Osteoblast (primary cell): ENCODE measurements at places on chromosomes 16 and 17. TPM values are rescaled to one million over a fixed set of nuclear protein-coding genes. Genes with fewer than 3 reads are reported as not detected.
A peak's percentile ranks its signal among the peaks of the same experiment; 100 is the strongest.

DNA sequence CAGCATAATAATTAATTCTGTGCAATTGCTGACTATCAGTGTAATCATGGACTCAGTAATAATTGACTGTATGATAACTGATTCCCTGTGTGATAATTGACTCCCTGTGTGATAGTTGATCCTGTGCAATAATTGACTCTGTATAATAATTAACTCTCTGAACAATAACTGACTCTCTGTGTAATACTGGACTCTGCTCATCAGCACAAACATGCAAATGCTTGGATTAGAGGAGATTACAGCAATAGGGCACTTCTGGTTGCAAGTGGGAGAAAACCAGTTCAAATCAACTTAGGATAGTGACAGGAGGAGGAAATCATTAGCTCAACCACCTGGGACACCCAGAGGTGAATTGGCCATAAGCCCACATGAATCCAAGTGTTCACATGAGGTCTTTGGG, 582.1 kb downstream of the RBFOX1 start:
- DNase-seq: no peak
- no peaks in the 10 kb centered on the region for H3K27me3 ChIP-seq
- no peak overlapping the region for H3K4me3 ChIP-seq
- no peaks in the 10 kb centered on the region for H3K4me1 ChIP-seq
- H3K27ac ChIP-seq: no peak overlapping the region

DNA sequence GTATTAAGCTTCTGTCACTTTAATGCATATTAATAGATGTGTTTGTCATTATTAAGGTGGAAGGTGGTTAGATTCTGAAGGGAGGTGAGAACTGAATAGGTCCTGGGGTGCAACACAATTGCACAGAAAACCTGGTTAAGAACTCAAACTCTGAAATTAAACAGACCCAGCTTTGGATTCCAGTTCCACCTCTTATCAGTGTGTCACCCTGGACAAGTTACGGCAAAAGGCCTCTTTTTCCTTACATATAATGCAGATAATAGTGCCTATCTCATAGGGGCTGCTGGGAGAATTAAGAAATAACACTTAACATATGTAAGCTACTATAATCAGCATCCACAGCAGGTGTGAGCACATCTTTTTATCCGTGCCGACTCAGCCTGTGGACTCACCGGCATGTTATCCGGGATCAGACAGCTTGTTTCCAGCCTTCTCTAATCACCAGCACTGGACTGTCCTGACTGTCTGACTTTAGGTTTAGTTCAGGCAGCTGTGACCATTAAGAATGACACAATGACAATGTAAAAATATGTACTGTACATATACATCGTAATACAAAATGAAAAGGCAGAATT, 31.4 kb downstream of the TEX2 start:
- H3K27ac ChIP-seq: peak overlapping the region; percentile 66
- H3K4me1 ChIP-seq: peaks cover 22% of the 10 kb centered on the region
- H3K4me3 ChIP-seq: no peak overlapping the region
- H3K36me3 ChIP-seq: no peaks in the 10 kb centered on the region
- DNase-seq: no peak
- H3K27me3 ChIP-seq: no peaks in the 10 kb centered on the region

DNA sequence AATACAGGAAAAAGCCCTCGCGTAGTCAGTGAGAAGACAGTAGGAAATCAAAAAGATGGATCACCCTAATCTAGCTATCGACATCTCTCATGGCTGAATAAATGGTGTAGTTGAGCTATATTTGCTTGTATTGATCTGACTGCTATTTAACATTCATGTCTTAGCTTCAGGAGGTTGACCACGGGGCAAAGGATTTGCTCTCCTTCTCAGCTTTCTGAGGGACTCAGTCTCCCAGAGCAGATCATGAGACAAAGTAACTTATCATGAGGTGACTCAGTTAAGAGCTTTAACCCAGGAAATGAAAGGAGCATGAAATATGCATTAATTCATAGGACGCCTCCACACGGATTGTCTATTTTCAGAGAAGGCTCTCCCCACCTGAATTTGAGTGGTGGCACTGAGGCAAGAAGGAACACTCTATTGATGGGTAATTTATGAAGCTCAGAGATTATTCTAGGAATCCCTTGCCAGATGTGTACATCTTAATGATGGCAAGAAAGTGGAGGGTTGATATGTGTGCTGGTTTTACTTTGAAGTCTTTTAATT, 608 bp downstream of the RBFOX1 start:
- H3K4me3 ChIP-seq: no peak overlapping the region
- H3K27ac ChIP-seq: no peak overlapping the region
- no peaks in the 10 kb centered on the region for H3K27me3 ChIP-seq
- no peak for DNase-seq
- H3K36me3 ChIP-seq: no peaks in the 10 kb centered on the region

DNA sequence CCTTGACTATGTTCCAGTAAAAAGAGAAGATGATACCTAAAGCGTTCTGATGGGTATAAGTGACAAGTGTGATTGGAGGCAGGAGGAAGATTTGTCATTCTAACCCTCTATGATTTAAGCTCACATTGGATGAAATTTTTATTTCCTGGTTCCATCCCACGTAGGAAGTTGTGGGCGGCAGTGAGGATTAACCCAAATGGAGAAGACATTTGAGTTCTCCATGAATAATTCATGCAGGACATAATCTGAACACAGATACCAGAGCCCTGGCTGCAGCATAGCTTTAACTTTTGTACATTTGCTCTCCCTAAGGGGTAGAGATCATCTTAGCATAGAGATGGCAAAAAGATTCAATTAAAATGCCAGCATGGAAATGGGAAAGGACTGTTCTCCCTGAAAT, 146.3 kb downstream of the SLC39A11 start:
- H3K4me1 ChIP-seq: no peaks in the 10 kb centered on the region
- no peak overlapping the region for H3K4me3 ChIP-seq
- H3K36me3 ChIP-seq: no peaks in the 10 kb centered on the region
- no peaks in the 10 kb centered on the region for H3K27me3 ChIP-seq
- no peak overlapping the region for H3K27ac ChIP-seq

- H3K36me3 ChIP-seq: no peaks in the 10 kb centered on the region
- DNase-seq: no peak
- no peak overlapping the region for H3K27ac ChIP-seq
- peaks cover 3% of the 10 kb centered on the region for H3K4me1 ChIP-seq
- no peak overlapping the region for H3K4me3 ChIP-seq
Measured at GRCh38 chr16:50238314-50238713, 28.0 kb upstream of the ADCY7 start.

- H3K4me3 ChIP-seq: peak within 1 kb of the TSS; percentile 85
- peak; percentile 97 for DNase-seq
- no peaks in the 10 kb centered on the region for H3K27me3 ChIP-seq
- peaks cover 37% of the 10 kb centered on the region for H3K4me1 ChIP-seq
Measured at GRCh38 chr17:66301864-66302741, at the start of gene PRKCA. TSS of gene PRKCA (plus strand) at chr17:66302613.

DNA sequence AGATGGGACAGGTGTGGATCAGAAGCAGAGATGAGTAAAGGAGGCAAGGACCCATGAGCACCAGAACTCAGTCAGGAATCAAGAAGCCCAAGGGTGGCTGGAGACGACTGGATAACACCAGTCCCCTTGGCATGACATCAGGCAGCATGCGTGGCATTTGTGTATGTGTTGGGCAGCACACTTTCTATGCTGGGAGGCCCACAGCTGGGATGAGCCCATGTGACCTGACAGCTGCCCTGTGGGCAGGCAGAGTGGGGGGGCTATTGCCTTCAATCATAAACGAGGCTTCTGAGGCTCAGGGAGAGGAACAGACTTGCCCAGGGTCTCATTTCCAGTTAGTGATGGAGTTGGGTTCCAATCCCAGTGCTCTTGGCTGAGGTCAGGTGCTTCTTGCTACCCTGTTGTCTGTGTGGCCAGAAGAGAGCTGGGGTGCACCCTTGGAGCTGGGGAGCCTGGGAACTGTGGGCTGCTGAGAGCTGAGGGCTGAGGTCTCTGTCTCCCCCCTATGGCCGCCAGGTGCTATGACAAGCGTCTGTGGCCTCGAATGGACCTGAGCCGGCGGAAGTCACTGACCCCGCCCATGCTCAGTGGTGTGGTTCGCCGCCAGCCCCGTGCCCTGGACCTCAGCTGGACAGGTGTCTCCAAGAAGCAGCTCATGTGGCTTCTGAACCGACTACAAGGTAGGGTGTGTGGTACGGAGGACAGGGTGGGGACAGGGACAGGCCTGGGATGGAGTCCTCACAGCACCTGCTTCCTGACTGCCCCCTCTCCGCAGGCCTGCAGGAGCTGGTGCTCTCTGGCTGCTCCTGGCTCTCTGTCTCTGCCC, 7.1 kb upstream of the ORAI3 start:
- H3K4me1 ChIP-seq: peaks cover 5% of the 10 kb centered on the region
- peak; percentile 97 for DNase-seq
- no peaks in the 10 kb centered on the region for H3K27me3 ChIP-seq
- H3K4me3 ChIP-seq: no peak overlapping the region
- H3K36me3 ChIP-seq: peaks cover 27% of the 10 kb centered on the region

- peaks cover 7% of the 10 kb centered on the region for H3K4me1 ChIP-seq
- no peaks in the 10 kb centered on the region for H3K27me3 ChIP-seq
- H3K4me3 ChIP-seq: no peak overlapping the region
- no peak overlapping the region for H3K27ac ChIP-seq
- H3K36me3 ChIP-seq: no peaks in the 10 kb centered on the region
Measured at GRCh38 chr16:87276091-87276701, 41.0 kb downstream of the C16orf95 start.

GRCh38 chr16:9929313-9929712, 252.9 kb downstream of the GRIN2A start:
- H3K4me1 ChIP-seq: no peaks in the 10 kb centered on the region
- no peaks in the 10 kb centered on the region for H3K27me3 ChIP-seq
- no peak for DNase-seq
- no peak overlapping the region for H3K4me3 ChIP-seq

GRCh38 chr16:67183-67791, 5.1 kb downstream of the RHBDF1 start:
- H3K4me3 ChIP-seq: no peak overlapping the region
- DNase-seq: no peak
- H3K27ac ChIP-seq: no peak overlapping the region

DNA sequence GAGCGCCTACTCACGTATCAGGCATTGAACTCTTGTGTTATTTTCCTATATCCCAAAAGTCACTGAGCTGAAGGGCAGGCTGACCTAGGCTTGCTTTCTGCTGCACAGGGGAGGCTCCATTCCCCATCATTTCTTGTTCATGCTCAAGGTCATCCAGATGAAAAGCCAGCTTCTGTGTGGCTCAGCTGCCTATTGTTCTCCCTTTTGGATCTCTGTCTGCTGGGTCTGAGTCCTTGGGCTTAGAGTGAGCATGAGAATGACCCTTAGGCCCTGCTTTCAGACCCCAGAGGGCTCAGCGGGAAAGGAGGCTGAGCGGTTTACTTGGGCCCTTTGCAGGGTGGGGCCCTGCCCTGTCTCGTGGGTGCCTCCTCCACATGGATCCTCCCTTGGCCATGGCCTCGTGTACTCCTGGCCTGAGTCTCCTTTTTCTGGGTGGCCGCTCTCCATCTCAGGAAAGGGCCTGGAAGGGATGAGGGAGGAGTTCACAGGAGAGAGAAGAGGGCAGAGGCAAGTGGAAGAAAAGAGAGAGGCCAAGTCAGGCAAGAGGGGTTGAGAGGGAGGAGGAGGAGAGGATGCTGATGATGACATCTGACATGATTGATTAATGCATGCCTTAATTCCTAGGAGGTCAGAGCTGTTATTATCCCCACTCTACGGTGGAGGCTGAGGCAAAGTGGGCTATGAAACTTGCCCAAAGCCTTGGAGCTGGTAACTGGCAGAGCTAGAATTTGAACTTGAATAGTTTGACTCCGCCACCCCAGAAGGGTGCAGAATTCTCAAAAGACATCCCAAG, 19.8 kb upstream of the MAP3K14 start:
- H3K27ac ChIP-seq: no peak overlapping the region
- no peaks in the 10 kb centered on the region for H3K27me3 ChIP-seq
- peaks cover 17% of the 10 kb centered on the region for H3K4me1 ChIP-seq
- H3K36me3 ChIP-seq: no peaks in the 10 kb centered on the region

DNA sequence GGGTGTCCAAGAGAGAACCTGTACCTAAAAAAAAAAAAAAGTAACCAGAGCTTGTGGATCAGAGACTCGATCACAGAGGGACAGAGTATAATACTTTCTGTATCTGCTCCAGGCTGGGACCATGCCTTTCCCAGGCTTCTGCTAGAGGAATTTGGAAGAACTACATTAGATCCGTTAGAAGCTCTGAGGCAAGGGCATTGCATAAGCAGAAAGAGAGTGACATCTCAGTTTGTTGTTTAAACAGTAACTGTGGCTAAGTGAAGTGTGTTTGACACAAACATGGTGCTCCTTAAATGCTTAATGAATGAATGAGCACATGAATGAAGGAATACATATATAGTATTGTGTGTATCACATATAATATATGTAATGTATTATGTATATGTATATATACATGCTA, 131.2 kb downstream of the HS3ST3B1 start:
- no peaks in the 10 kb centered on the region for H3K27me3 ChIP-seq
- no peaks in the 10 kb centered on the region for H3K36me3 ChIP-seq
- DNase-seq: no peak
- no peak overlapping the region for H3K27ac ChIP-seq

DNA sequence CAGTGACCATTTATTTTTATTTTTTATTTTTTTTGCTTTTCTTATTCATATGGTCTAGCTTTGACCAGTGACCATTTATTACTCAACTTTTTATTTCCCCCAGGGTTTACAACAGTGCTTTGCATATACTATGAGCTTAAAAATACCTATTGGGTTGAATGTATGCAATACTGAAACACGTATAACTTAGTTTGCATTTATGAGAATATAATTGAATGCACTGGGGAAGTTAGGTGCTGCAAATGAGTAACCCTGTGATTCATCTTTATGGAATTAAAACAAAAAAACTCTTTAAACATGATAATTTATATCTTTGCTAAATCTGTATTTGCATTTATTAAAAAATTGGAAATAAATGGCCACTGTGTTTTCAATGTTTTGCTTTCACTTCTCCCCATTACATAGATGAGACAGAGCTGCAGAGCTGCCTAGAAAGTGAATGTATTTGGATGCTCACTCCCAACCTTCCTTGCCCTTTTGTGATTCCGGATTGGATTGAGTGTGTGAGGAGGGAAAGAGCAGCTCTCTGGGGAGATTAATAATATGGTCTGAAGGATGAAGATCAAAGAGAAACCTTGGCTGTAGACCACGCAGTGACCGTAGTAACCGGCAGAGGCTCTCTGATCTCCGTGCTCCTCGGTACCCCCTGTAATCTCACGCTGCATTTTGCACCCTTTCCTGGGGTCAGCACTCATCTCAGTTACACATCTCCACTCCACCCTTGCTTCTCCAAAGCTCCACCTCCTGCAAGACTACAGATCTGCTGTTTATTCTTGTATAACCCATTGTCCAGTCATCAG, 14.3 kb downstream of the TMEM100 start:
- H3K4me3 ChIP-seq: no peak overlapping the region
- H3K36me3 ChIP-seq: no peaks in the 10 kb centered on the region
- no peak for DNase-seq
- no peak overlapping the region for H3K27ac ChIP-seq

TEX19 gene
- total RNA-seq: under 0.01 and 0.29 TPM in 2 replicates

CCDC154 gene
- 0.36 and 0.59 TPM in 2 replicates for total RNA-seq

HNF1B gene
- total RNA-seq: not detected in 2 replicates

ARRB2 gene
- total RNA-seq: 6.2 and 8.7 TPM in 2 replicates

COPRS gene
- 106 and 109 TPM in 2 replicates for total RNA-seq
